Ascending aorta (tissue), 2 donors: ENCODE measurements at places on chromosomes 3 and 15.

GRCh38 chr3:27312044-27312668 is 57.0 kb downstream of the NEK10 start:
- no peak for DNase-seq

DNA sequence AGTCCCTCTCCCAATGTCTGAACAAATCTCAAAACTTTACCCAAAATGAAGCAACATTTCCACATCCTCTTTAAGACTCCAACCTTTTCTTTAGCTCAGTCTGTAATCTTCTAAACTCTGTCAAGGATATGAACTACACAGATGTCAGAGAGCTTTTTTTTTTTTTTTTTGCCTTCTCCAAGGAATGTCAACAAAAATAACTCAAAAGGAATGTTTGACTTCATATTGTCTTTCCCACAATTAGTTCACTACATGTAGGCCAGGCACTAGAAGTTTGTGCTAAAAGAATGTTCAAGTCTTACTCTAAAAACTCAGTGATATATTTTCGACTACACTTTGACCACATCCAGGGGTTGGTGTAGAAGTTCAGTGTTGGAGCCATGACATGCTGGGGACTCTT is 37.1 kb downstream of the ADAMTS9 start:
- DNase-seq: no peak

DNA sequence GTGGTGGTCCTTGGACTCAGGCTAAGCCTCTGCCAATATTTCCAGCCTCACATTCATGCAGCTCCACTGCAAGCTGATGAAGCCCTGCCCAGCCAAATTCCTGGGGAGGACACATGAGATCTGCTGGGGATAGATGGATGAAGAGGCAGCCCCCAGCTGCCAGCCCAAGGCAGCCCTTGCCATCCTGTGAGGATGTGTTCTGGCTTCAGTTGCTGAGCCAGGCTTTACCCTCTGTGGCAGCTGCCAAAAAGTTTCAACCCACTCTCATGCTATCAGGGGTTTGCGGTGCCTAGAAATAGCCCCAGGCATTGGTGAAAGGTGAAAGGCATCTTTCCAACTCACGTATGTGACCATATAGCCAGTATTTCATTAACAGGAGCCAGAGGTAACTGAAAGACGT is 37.6 kb downstream of the C2CD4A start:
- DNase-seq: no peak

DNA sequence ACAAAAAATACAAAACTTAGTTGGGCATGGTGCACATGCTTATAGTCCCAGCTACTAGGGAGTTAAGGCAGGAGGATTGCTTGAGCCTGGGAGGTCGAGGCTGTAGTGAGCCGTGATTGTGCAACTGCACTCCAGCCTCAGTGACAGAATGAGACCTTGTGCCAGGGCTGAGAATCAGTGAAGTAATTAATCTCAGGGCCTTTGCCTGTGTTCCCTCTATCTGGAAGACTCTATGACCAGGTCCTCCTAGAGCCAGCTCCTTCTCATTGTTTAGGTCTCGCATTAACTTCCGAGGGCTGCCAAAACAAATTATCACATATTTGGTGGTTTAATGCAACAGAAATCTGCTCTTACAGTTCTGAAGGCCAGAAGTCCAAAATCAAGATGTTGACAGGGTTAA is 41.4 kb upstream of the FLNB start:
- DNase-seq: no peak

DNA sequence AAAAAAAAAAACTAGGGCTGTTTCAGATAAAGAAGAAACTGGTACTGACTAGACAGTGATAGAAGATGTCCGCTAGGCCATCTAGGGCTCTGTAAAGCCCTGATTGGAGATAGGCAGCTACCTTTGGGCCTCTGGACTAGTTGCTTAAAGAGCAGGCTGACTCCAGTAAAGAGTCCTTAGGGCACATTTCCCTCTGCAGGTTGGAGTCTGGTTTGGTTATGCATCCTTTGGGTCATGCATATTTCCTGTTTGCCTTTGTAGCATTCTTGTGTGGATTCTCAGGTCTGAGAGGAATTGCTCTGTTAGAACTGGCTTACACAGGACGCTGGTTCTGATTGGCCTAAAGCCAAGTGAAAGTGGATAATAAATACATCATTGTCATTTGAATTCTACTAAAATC is 165.5 kb upstream of the LRRN1 start:
- DNase-seq: no peak

DNA sequence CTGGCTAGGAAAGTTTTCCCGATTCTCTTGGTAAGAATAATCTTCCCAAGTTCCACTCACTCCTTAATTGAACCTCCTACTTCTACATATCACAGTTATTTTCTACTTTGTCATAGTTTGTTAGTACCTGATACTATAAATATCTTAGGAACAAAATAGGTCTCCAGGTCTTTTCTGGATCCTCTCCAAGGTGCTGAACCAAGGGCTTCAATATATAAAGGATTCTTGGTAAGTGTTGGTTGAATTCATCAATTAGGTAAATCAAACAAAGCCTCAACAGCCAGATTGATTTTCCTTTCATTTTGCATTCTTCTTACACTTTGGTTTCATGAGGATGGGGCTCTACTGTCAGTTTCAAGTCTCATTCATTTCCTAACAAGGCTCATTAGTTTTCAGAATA is 27.6 kb upstream of the RTP4 start:
- no peak for DNase-seq

- no peak for DNase-seq
Measured at GRCh38 chr15:79170256-79170664, 79.7 kb upstream of the RASGRF1 start.

DNA sequence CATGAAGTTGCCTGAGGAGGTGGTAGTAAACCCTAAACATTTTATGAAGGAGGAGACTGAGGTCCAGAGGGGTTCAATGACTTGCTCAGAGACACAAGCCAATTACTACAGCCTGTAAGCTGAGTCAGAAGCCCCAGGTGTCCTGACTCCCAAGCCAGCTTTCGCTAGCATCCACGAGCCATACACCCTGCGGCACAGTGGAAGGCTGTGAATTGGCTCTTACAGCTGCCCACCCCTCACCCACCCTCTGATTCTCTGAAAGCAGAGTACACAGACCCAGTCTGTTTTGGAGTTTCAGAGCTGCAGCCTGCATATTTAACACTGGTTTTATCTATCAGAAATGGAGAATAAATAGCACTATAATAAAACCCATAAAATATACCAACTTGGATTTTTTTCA is 253.4 kb downstream of the IGSF11 start:
- no peak for DNase-seq

- DNase-seq: no peak
Measured at GRCh38 chr3:3082234-3082924, 27.8 kb downstream of the IL5RA start.

GRCh38 chr15:85421116-85421925 is 40.9 kb downstream of the AKAP13 start:
- DNase-seq: no peak

GRCh38 chr3:114829783-114830182 is 317.3 kb downstream of the ZBTB20 start:
- no peak for DNase-seq

DNA sequence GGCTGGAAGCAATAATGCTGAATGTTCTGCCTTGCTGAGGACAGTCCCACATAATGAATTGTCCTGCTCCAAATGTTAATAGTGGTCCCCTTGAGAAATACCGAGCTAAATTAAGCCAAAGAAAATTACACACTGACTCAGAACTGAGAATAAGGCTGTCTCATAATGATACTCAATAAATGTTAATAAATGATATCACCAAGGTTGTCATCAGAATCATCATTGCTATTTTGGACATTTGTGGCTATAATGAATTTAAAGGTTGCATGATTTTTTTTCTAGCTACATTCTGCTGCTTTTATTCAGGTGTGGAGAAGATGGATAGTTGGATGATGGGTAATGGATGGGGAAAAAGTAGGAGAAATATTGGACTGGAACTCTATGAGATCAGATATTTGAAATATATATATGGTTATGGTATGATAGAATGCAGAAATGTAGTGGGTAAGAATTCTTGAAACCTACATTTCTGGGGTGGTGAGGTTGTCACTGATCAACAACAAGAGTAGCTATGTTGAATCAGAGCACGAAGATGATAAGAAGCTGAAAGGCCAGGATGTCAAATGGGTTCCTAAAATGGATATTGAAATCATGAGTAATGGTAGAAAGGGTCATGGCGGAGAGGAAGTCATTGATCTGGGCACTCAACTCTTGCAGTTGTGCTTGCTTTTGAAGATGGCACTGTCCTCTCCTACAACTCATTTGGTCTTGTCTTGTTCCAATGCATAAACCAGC is 12.8 kb downstream of the CHST2 start:
- DNase-seq: no peak

- DNase-seq: no peak
Measured at GRCh38 chr3:170002879-170003278, 34.9 kb upstream of the GPR160 start.

- DNase-seq: no peak
Measured at GRCh38 chr15:42456971-42457370, 34.0 kb downstream of the ZNF106 start.

- no peak for DNase-seq
Measured at GRCh38 chr3:31035681-31036080, 141.2 kb upstream of the GADL1 start.

DNA sequence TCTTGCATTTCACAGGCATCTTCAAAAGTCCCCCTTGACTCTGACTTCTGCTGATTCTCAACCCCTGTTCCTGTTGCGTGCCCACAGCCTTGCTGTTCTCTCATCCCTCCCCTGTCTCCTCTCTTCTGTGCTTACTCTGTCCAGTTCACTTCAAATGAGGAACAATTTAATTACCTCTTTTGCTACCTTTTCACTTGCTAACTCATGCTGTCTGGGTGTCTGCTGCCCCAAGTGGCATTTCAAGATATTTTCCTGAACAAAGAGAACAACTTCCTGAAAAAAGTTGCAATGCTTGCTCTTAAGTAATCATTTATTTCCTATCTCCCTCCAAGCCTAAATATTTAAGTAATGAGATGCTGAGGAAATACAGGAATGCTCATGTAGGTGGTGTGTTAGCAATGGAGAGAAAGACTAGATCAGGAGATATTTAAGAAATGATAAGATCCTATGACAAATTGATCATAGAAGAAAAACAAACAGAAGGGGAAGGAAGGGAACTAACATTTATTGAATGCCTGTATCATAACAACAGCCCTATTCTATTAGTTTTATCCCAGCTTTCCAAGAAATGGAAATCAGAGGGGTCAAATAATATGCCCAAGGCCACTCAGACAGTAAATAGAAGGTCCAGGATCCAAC is 42.2 kb downstream of the SV2B start:
- DNase-seq: no peak

GRCh38 chr15:96838081-96838480 is 507.6 kb downstream of the NR2F2 start:
- DNase-seq: no peak

GRCh38 chr3:53806182-53807116 is 39.8 kb downstream of the CHDH start:
- DNase-seq: no peak

GRCh38 chr3:10417847-10418246 is 87.5 kb downstream of the ATP2B2 start:
- DNase-seq: no peak

DNA sequence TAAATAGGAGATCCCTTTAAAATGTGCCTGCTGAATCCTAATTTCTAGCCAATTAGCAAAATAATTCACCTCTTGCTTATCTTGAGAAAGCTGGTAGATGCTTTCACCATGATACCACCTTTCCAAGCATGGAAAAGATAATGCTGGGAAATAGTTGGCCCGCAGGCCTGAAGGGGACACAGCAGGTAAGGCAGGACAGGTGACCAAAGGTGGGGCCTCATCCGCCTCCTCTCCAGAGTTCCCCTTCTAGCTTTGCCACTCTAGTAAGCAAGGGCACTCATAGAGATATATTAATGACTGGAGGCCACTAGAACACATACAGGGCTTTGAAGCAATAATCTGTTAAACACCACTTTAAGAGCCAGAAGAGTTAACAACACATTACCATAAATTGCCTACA is 45.5 kb downstream of the SATB1 start:
- DNase-seq: no peak

DNA sequence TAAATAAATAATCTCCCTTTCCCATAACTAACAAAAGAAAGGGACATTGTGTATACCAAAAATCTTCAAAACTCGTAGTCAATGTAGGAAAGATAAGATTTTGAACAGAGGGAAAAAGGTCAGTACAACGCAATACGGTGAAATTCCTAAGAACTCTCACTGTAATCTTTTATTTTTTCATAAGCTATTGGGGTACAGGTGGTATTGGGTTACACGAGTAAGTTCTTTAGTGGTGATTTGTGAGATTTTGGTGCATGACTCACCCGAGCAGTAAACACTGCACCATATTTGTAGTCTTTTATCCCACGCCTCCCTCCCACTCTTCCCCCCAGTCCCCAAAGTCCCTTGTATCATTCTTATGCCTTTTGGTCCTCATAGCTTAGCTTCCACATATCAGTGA is 718.0 kb downstream of the TBL1XR1 start:
- DNase-seq: no peak

DNA sequence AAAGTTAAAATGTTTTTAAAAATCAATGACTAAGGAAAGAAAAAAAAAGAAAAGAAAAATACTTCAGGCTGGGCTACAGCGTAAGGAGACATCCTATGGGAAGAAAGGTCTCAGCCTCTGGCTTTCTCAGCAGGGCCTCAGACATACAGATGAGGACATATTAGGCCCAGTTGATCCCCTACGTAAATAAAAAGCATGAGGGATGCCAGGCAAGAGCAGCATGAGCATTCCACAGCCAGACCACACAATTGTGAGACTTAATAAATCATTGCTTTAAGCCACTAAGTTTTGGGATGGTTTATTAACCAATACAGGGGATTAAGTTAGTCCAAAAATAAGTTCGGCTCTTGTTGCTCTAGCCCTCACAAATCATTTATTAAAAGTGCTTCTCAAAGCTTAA is 394.1 kb upstream of the NECTIN3 start:
- DNase-seq: no peak

GRCh38 chr3:42300013-42300412 is 34.0 kb upstream of the CCK start:
- DNase-seq: no peak

DNA sequence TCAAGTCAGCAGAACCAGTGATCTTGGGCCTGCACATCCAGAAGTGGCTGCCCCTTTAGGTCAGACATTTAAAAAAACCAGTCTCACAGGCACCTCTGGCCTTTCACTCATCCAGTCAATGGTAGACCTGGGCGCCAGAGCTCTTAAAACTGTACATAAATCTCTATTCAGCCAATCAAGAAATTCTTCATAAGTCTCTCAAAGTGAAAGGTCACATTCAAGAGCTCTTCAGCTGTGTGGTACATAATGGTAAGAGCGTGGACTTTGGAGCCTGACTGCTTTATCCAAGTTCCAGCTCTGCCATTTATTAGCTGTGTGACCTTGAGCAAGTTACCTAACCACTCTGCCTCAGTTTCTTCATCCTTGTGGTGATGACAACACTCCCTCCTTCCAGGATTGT is 22.3 kb upstream of the MORF4L1 start:
- DNase-seq: no peak

- no peak for DNase-seq
Measured at GRCh38 chr3:15107075-15107947, 8.4 kb upstream of the RBSN start.

- DNase-seq: no peak
Measured at GRCh38 chr15:57640930-57641682, 49.4 kb downstream of the MYZAP start.

GRCh38 chr15:45611305-45611704 is 23.5 kb upstream of the SQOR start:
- DNase-seq: no peak
